ENCODE measurements at places on chromosomes 1 and 21. TPM values are rescaled to one million over a fixed set of nuclear protein-coding genes. Genes with fewer than 3 reads are reported as not detected.

GRCh38 chr1:192627901-192628300, 8.0 kb upstream of the RGS13 start:
- DNase-seq: no peak

DNA sequence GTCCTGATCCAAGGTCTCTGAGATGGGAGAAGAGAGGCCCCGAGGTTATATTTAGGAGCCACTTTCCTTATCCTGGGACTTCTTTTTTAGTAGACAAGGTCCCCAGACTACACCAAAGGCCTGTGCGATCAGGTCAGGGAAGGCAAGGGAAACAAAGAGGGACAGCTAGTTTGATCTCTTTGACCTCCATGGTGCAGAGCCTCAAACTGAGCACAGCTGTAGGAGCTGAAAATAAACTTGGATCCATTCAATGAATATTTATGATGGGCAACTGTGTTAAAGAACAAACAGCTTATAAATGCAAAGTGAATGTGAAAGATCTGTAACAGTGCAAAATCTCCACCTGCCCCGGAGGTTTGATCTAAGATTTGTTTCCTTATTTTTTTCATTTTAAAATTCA, 256.6 kb downstream of the DYRK1A start:
- DNase-seq: no peak

GRCh38 chr1:90501281-90501680, 215.8 kb downstream of the BARHL2 start:
- no peak for DNase-seq

DNA sequence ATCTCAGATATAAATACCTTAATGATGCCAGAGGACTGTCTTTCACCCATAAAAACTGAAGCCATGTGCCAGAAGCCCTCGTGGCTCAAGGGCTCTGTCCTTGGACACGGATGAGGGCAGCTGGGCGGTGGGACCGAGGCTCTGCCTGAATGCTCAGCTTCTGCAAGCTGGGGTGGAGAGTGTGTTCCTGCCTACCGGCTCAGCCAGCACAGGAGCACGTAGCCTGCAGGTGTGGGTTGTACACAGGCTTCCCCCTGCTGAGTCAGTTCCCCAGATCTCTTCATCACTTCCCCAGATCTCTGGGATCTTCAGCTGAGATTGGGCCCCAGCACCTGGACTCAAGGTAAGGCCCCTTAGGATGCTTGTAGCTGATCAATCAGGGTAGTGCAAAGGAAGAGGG, 15.4 kb downstream of the KCNJ15 start:
- peak; percentile 63 for DNase-seq

GRCh38 chr1:232108598-232108997, 482.0 kb downstream of the DISC1 start:
- no peak for DNase-seq

- DNase-seq: no peak
Measured at GRCh38 chr1:153025797-153026196, 5.2 kb upstream of the SPRR1B start.

DNA sequence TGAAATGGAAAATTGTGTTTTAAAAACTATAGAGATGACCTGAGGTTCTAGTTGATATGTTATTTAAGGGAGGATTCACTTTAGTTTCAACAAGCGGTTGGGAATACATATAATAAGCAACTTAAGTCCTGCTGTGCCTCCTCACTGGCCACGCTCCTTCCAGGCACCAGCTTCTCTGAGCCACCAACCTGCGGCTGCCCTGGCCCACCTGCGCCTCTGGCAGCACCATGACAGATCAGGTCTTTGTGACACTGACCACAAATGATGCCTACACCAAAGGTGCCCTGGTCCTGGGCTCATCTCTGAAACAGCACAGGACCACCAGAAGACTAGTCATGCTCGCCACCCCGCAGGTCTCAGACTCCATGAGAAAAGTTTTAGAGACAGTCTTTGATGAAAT, 7.0 kb upstream of the USP24 start:
- no peak for DNase-seq

DNA sequence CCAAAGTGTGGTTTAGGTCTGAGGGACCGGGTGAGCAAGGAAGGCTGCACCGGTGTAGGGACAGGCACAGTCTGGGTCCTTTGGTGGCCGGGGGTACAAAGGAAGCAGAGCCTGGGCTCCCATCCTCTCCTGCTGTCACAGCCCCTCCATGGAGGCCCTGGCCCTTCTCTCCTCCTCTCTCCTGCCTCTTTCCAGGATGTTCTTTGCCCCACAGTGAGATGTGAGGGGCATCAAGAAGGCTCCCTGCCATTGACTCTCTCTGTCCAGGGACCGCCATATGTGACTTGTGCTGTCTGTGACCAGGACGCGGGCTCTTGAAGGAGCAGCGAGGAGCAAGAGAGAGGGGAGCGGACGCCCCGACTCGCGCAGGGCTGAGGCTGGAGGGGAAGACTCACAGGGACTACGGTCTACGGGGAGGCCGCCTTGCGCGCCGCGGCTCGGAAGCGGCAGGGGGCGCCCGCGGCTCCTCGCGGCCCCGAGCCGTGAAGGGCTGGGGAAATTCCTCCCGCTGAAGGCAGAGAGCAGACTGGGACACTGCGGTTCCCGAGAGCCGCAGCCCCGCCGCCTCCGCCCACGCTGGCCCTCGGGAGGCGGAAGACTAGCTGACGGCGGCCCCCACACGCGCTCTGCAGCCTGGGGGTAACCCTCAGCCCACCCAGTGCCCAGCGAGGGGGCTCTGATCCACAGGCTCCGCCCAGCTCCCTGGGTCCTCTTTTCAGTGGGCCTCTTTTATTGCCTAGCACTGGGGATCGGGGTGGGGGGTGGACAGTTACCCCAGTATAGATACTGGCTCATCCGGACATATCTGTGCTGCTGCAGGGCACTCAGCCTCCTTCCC, 40.8 kb downstream of the MAB21L3 start:
- peak; percentile 82 for DNase-seq

DNA sequence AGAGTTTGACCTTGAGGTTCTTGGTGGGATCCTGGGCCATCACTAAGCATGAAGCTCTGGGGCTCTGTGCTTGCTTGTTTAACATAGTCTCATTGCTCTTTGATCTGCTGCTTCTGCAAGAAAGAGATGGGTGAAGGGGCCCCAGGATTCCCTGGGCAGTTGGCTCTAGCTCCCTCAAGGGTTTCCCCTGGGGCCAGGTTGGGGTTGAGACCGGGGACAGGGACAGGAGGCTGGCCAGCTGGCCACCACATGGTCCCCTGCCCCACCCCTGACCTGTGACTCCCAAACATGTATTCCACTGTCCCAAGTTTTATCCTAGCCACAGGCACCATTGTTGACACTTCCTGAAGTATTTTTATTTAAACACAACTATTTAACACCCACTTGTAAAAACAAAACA, 69.5 kb downstream of the FHAD1 start:
- no peak for DNase-seq

GRCh38 chr1:28973596-28974421, 59.4 kb downstream of the EPB41 start:
- no peak for DNase-seq

DNA sequence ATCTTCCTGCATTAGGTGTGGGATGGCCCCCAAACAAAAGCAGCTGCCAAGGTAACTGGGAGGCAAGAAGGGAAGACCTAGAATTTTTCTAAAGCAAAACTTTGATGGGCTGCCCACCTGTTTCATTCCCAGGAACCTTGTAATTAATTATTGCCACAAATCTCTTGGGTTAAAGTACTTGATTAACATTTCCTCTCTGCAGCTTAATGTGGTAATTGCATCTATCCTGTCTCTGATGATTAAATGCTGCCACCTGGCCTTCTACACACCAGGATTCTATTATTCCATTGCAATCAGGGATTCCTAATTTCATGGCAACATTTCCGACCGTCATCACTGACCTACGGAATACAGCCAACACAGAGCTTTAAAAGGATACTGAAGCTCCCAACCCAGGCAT, 68.3 kb upstream of the RC3H1 start:
- DNase-seq: no peak

GRCh38 chr1:44523593-44524591, 118.8 kb downstream of the RNF220 start:
- no peak for DNase-seq

- no peak for DNase-seq
Measured at GRCh38 chr1:202664083-202664482, 46.2 kb downstream of the SYT2 start.

DNA sequence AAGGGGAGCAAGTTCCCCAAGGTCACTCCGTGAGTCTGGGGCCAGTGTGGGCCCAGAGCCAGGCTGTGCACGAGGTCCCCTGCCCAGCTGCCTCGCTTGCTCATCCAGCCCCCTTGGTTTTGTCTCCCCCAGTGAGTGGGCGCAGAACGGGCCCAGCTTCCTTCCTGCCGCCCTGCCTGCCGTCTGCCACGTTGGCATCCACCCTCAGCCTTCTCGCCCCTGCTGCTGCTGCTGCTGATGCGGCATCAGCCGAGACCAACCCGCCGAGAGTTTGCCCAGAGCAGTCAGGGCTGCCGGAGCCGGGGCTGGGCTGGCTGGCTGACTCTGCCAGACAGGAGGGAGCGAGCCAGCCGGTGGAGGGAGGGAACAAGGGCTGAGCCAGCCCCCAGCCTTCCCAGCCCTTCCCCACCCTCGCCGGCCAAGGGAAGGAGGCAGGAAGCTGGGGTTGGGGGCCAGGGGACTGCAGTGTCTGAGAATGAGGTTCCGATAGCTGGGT, 31.4 kb upstream of the WASF2 start:
- DNase-seq: no peak

- no peak for DNase-seq
Measured at GRCh38 chr21:27570306-27570868, 603.5 kb upstream of the ADAMTS5 start.

DNA sequence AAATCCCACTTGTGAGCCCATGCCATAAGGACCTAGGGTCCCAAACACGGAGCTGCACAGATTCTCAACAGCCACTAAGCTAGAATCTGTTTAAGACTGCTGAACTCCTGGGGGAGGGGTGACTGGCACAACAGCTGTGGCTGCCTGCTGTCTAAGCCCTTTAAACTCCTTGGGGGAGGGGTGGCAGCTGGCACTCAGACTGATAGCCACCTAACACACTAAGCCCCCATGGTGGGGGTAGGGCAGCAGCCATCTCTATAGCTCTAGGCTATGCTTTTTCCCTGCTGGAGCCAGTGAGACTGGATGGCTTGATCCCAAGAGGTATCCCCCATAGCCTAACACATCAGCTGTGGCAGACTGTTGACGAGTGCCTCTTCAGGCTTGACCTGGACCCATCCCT, 73.3 kb upstream of the FMO3 start:
- DNase-seq: no peak

GRCh38 chr21:25283720-25284119, 323.6 kb downstream of the MRPL39 start:
- DNase-seq: no peak

DNA sequence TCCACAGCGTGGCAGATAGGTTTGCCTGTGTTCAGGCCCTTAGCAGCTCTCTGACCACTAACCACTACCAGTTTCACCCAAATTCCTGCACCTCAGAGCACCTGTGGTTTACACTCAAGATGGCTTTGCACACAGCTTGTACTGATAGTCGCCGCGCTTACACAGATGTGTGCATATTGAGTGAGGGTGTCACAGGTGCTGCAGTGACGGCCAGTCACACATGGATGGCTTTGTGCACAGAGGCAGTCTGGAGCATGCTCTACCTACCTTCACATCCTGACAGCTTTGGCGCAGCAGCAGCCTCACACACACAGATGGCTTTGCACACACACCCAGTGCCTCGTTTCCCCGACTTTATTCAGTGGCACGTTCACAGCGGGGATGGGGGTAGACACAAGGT, 7.5 kb downstream of the DMAP1 start:
- no peak for DNase-seq

DNA sequence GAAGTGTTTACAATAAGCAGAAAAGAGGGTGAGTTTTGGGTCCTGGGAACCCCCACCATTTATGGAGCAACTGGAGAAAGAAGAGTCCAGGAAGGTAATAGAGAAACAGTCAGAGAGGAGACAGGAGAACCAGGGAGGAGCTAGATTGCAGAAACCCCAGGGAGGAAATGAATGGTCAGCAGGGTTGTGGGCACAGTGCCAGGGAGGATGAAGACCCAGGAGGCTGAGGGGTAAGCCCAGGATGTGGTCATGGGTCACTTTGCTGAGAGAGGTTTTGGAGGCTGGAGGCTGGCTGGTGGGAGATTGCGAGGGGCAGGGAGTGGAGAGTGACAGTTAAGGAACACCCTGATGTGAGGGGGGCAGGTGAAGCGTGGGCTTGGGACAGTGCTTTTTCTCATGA, 169.9 kb upstream of the CSF3R start:
- no peak for DNase-seq

DNA sequence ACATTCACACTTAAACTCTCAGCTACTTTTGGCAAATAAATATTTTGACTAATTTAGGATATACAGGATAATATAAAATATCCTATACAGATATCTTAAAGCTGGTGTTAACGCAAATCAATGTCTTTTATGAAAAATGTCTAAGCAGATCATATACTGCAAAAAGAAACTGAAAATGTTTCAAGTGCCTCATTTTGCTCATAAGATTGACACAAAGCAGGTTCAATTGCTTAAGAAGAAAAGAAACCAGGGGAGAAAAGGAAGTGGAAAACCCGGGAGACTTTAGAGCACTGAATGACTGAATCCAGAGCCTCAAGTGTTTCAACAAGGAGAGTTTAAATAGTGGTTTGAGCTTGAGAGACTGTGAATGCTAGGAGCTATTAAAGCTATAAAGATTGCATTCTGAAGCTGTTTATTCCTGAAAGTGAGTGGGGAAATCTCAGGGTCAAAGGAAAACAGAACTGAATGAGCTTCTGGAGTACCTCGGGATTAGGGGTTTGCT, 1943.0 kb downstream of the MRPL39 start:
- no peak for DNase-seq

DNA sequence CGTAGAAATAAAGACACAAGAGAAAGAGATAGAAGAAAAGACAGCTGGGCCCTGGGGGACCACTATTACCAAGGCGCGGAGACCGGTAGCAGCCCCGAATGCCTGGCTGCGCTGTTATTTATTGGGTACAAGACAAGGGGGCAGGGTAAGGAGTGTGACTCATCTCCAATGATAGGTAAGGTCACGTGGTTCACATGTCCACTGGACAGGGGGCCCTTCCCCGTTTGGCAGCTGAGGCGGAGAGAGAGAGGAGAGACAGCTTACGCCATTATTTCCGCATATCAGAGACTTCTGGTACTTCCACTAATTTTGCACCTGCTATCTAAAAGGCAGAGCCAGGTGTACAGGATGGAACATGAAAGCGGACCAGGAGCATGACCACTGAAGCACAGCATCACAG, 4.1 kb upstream of the TPRG1L start:
- no peak for DNase-seq

GRCh38 chr1:200366577-200367253, 43.1 kb downstream of the ZNF281 start:
- DNase-seq: no peak

The ATAD3C gene
- total RNA-seq: 13.8 TPM

The WNT9A gene
- 11.6 TPM for total RNA-seq

The MTF1 gene
- 5.4 TPM for total RNA-seq

The USP33 gene
- total RNA-seq: 107 TPM

The SFPQ gene
- 324 TPM for total RNA-seq

The IFNLR1 gene
- total RNA-seq: 13.5 TPM

The FCRL5 gene
- total RNA-seq: 2.5 TPM

Data from upper lobe of left lung (tissue), 6 donors.